ENCODE measurements at places on chromosomes 4 and X.

DNA sequence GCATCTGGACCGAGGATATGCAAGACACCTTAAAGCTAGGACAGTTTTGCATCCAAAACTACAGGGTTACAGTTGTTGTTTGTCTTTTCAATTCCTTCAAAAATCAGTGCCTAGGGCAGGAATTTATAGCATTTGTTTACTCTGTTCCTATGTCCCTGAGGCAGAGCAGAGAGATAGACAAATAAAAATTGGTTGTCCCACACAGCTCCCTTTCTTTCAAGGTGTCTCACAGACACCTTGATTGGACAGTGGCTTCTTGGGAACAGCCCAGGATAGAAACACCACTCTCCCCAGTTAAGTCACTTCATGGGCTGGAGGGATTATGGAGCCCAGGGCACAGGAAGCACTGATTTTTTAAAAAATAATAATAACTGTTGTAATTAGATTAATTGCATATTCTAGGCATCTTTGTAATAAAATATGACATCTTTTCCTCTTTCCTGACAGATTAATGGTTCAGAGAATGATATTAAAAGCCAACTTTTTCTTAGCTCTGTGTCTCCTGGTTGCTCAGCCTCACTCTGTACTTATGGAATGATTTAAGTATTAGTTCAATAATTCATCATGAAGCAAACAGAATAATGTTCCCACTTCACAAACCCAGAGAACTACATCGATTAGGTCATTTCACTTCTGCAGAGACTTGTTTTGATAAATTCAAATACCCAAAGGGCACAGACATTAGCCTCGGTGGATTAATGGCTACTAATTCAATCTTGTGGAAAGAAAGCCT is 8.2 kb downstream of the MAGEB17 start:
- DNase-seq, result no peak

DNA sequence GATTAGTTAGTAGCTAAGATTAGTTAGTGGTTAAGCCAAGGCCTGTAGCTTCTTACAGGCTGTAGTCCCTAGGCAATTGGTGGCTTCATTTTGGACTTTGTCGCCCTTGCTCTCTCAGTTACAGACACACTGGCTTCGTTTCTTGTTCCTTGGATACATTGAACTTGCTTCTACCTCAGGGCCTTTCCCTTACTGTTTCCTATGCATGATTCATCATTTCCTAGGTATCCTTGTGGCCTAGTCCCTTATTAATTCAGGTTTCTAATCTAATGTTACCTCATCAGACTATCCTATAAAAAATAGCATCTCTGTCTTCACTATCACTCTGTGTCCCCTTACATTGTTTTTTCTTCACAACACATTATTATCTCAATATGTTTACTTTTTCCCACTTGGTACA is 45.5 kb upstream of the LCORL start:
- DNase-seq, result no peak

DNA sequence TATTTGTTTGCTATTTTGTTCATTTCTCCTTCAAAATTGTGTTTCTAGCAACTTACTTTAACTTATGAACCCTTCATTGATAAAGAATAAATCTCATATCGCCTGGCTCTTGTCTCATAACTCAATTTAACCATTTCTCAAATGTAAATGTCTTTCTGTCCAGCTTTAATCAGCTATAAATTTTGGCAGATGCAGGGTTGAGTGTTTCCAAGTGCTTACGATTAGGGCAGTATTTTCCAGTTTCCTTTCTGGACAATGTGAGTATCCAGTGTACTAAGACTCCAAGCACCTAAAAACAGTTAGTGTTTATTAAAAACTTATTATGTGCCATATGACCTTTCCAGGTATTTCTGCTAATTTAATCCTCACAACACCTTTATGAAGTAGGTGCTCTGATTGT is 218.6 kb upstream of the GK2 start:
- no peak for DNase-seq

GRCh38 chr4:175614890-175615289 is 197.2 kb downstream of the GPM6A start:
- no peak for DNase-seq

GRCh38 chr4:54744487-54744886 is 86.7 kb downstream of the KIT start:
- DNase-seq, result no peak

- DNase-seq, result no peak
Measured at GRCh38 chrX:10749113-10749512, 128.7 kb upstream of the MID1 start.

DNA sequence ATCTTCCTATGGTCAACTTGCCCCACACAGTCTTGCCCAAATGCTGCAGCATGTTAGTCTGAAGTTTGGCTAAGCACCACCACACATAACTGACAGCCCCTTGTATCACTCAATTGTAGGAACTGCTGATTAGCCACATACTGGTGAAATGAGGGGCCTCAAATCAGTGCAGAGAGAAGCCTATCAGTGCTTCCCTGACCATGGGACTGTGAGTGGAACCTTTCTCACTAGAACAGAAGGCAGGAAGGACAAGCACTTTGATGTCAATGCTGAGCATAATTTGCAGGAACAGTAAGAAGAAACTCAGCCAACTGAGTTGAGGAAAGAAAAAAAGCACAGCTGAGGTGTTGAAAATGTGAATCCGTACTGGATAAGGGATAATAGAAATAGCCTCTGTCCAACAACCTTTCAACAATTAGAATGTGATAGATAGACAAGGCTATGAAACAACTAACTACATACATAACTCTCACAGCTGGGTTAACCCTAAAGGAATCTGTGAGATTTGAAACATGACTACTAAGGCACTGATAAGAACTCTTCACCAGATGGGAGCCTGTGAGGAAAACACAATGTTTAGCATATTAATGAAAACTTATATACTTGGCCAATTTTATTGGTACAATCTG is 136.6 kb upstream of the SH3RF1 start:
- DNase-seq, result no peak

GRCh38 chr4:176044589-176044951 is 21.1 kb upstream of the WDR17 start:
- no peak for DNase-seq

DNA sequence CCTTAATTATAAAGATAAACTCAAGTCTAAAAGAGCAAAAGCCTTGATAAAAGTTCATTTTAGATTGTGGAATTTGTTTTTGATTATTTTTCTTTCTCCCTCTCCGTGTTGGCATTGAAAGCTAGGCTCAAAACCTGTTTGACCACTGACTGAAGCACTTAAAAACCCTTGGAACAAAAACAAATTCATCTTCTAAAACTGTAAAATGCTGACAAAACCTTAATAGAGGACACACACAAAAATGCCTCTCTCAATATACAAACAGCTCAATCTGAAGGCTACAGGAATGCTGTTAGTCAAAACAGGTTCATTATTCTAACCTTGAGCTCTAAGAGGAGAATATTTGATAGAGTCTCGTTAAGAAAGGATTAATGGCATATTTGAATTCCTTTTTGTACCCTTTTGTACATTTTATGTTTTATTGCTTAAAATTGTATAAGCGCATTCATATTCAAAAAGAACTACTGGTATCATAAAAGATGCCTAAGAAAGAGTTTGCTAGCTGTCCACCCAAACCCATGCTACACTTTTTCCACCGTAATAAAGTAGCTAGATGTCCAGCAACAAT is 74.3 kb upstream of the NAP1L5 start:
- no peak for DNase-seq

- no peak for DNase-seq
Measured at GRCh38 chr4:98873059-98873458, 55.9 kb downstream of the EIF4E start.

- peak; percentile 2 for DNase-seq
Measured at GRCh38 chrX:104195489-104196084, 29.3 kb downstream of the FAM199X start.

GRCh38 chr4:1239141-1239949 is 9.6 kb downstream of the CTBP1 start:
- DNase-seq, result no peak

- DNase-seq, result peak; percentile 3
Measured at GRCh38 chrX:70262952-70263567, 3.1 kb upstream of the P2RY4 start.

DNA sequence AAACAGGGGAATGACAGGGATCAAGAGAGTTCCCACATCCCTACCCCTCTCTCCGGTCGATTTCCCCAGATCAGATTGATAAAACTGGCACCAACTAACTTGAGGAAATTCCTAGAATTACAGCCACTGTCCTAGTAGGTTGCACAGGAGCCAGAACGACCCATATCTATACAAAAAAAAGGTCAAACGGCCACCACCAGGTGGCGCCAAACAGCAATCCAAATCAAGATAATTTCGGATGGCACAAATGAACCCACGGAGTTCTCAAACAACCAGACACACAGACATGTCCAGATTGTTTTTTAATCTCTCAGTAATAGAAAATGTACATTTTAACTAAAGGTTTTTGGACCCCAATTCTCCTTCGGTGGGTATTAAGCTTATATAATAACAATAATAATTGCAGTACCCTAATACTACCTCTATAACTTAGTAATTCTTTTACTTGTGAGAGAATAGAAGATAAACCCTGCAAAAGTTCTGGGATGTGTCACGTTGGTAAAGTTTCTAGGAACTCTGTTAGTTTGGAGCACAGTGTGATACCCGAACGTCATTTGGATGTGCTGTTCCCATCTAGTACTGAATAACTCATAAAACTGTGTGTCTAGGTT is 212.6 kb downstream of the SPOCK3 start:
- peak; percentile 11 for DNase-seq

- no peak for DNase-seq
Measured at GRCh38 chr4:15438939-15439524, 11.2 kb downstream of the C1QTNF7 start.

DNA sequence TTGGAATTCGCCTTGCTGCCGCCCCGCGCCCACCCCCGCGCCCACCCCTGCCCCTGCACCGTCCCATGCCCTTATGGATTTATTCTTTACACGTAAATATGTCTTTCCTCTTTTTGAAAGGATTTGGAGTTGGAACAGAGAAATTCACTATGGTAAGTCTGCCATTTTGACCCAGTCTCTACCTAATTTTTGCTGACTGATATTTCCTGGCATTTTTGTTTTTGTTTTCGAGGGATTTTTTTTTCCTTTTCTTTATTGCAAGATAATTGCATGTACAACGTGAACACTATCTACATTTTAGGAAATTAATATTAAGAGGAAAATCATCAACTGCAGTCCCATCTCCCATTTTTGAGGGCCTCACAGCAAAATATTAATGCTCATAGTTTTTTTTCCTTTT is 468 bp upstream of the SPIN2B start:
- no peak for DNase-seq
